Activated B cell treated with CpG ODN at 0.5 μM for 24 hours (primary cell): ENCODE measurements at places on chromosomes 13 and 19. TPM values are rescaled to one million over a fixed set of nuclear protein-coding genes. Genes with fewer than 3 reads are reported as not detected.

- H3K27ac ChIP-seq: no peak overlapping the region
- no peak for DNase-seq
- no peaks in the 10 kb centered on the region for H3K4me1 ChIP-seq
- no peaks in the 10 kb centered on the region for H3K27me3 ChIP-seq
- no peak overlapping the region for H3K4me3 ChIP-seq
These were observed 229.8 kb upstream of the IPO5 start for GRCh38 chr13:97723655-97724054.

- DNase-seq: peak; percentile 44
- H3K36me3 ChIP-seq: peaks cover 8% of the 10 kb centered on the region
- peak overlapping the region; percentile 48 for H3K27ac ChIP-seq
- H3K4me3 ChIP-seq: peak overlapping the region; percentile 53
These were observed 3.3 kb upstream of the NAPA start for GRCh38 chr19:47518139-47518538.

DNA sequence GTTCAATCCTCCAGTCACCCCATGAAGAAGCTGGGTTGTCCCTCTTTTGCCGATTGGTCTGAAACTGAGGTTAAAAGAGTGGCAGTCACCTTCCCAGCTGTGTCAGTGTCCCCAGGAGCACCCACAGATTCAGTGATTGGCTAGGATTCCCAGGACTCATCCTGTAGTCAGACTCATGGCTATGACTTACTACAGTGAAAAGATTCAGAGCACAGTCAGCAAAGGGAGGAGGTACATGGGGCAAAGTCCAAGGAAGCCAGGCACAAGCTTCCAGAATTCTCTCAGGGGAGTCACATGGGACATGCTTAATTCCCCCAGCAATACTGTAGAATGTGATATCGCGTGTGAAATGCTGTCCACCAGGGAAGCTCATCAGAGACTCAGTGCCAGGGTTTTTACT, 14.2 kb downstream of the ZNF473 start:
- no peak overlapping the region for H3K4me3 ChIP-seq
- no peak overlapping the region for H3K27ac ChIP-seq
- DNase-seq: no peak
- H3K36me3 ChIP-seq: peaks cover 82% of the 10 kb centered on the region
- no peaks in the 10 kb centered on the region for H3K4me1 ChIP-seq
- H3K27me3 ChIP-seq: no peaks in the 10 kb centered on the region

- H3K4me3 ChIP-seq: no peak overlapping the region
- no peak overlapping the region for H3K27ac ChIP-seq
- no peaks in the 10 kb centered on the region for H3K4me1 ChIP-seq
- no peak for DNase-seq
These were observed 69.8 kb downstream of the DPY19L3 start for GRCh38 chr19:32475141-32476031.

Gene ERCC1
- 69.2 and 71.6 TPM in 2 replicates for total RNA-seq
